NCI-H2227 treated with DMSO at 0.1 percent for 48 hours (cell line): ENCODE measurements at places on chromosomes 13 and 19.

DNA sequence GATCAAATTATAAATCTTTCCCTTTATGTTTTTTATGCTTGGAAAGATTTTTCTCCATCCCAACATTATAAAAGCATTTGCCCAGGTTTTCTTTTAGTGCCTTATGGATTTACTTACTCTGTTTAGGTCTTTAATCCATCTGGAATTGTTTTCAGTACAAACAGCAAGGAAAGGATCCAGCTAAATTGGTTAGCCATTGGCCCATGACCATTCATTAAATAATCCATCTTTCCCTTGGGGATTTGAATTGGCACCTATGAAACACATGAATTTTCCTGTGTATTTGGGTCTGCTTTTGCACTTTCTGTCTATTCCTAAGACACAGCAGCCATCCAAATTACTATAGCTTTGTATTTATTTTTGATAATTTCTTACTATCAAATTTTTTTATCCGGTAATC, 28.8 kb upstream of the SHKBP1 start:
- DNase-seq: no peak

DNA sequence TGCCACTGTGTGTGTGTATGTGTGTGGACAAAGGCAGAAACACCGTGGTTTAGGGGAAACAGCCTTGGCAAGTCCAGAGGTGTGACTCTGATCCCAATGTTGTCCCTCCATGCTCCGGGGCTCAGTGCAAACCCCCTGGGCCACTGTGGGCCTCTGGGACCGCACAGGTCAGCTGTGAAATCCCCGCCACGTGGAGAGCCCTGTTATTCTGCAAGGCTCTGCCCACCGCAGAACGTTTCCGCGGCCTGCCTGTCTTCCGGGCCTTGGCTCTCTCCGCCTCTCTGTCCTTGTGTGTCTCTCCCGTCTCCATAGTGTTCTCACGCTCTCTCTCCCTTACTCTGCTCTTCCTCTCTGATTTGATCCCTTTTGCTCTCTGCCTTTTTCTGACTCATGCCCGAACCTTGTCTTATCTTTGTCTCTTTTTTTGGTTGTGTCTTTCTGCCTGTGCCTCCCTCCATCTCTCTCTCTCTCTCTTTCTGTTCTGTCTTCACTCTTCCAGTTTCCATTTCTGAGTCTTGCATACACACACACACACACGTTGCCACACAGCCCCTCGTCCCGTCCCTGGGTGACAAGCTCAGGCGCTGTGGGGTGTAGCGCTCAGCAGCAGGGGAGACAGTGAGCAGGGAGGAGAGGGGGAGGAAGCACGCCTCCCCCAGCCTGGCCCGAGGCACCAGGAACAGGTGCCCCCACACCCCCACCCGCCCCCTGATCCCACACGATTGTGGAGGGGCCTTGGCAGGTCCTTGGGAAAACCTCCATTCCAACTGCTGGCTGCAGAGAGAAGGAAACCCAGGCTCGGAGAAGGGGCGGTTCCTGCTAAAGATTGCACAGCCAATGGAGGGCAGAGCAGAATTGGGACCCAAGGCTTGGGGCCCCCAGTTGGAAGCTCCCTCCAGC, 3.0 kb downstream of the TTYH1 start:
- DNase-seq: peak; percentile 74

GRCh38 chr13:81048026-81048461, 707.1 kb upstream of the SPRY2 start:
- no peak for DNase-seq

- DNase-seq: no peak
Measured at GRCh38 chr13:114072421-114072820, 60.0 kb downstream of the RASA3 start.

DNA sequence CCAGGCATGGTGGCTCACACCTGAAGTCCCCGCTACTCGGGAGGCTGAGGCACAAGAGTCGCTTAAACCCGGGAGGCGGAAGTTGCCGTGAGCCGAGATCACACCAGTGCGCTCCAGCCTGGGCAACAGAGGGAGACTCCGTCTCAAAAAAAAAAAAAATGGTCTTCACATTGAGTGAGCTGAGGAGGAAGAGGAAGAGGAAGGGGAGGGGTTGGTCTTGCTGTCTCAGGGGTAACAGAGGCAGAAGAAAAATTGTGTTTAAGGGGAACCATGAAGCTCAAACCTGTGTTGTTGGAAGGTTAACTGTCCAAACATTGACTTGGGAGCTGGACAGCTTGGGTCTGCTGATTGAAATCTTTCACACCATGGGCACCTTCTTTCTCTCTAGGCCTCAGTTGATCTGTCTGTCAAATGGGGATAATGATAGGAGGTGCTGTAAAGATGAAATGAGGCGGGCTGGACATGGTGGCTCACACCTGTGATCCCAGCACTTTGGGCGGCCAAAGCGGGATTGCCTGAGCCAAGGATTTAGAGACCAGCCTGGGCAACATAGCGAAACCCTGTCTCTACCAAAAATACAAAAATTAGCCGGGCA, 9.8 kb upstream of the SLC44A2 start:
- no peak for DNase-seq

GRCh38 chr13:99190147-99190985, 10.3 kb upstream of the UBAC2 start:
- no peak for DNase-seq

- DNase-seq: no peak
Measured at GRCh38 chr13:20436505-20436904, 89.2 kb downstream of the CRYL1 start.

DNA sequence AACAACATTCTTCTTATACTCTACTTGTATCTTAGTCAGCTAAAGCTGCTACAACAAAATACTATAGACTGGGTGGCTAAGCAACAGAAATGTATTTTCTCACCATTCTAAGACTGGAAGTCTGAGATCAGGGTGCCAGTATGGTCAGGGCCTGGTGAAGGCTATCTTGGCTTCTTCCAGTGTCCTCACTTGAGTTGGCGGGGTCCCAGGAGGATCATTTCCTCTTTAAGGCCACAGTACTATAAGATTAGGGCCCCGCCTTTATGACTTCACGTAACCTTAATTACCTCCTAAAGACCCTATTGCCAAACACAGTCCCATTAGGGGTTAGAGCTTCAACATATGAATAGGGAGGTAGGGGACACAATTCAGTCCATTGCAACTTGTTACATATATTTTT, 30.7 kb upstream of the DOCK9 start:
- no peak for DNase-seq

- no peak for DNase-seq
Measured at GRCh38 chr19:52748336-52748950, 13.6 kb upstream of the ZNF611 start.

GRCh38 chr19:15293781-15294491, 38.4 kb downstream of the BRD4 start:
- DNase-seq: no peak

DNA sequence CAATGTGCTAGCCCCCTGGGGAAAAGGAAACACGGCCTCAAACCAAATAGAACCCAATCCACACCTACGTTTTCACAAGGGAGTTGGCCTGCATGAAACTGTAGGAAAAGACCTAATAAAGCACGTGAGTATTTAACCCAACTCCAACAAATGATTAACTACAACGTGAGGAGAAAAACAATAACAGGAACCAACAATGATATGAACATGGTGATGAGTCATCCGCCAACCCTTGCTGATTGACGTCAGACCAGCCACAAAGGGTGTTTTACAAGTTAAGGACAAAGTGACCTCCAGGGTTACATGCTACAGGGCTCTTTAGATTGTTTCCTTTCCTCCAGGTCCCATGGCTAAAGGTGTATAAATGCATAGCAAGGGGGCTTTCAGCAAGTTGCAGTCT, 460.5 kb downstream of the COG6 start:
- no peak for DNase-seq

GRCh38 chr13:113152984-113153809, 5.3 kb upstream of the PROZ start:
- DNase-seq: no peak

DNA sequence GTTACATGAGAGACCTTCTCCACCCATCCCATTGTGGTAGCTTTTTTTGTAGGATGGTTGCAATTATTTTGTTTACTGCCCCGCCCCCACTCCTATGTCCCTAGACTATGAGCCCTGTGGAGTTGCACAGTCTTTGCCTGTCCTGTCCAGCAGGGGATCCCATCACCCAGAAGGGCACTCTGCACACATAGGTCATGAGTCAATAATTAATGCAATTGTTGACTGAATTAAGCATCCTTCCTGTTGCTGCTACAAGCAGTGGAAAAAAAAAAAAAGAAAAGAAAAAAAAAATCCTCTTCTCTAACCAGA, 14.2 kb downstream of the C19orf81 start:
- peak; percentile 62 for DNase-seq

DNA sequence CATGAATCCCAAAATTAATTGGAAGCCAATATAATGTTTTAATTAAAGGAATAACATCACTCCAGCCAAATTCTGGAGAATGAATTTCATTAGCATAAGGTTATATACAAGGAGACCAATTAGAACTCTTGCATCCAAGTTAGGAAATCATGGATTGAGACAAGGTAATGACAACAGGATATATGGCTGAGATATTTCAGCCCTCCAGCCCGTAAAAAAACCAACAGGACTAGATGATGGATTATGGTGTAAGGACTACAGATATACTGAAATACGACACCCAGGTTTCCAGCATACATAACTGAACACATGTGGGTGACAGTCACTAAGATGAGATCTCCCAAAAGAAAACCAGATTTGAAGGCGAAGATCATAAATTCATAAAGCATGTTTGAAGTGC, 56.5 kb downstream of the TSC22D1 start:
- DNase-seq: no peak

- DNase-seq: peak; percentile 96
Measured at GRCh38 chr19:33771384-33772101, 25.1 kb upstream of the KCTD15 start.

DNA sequence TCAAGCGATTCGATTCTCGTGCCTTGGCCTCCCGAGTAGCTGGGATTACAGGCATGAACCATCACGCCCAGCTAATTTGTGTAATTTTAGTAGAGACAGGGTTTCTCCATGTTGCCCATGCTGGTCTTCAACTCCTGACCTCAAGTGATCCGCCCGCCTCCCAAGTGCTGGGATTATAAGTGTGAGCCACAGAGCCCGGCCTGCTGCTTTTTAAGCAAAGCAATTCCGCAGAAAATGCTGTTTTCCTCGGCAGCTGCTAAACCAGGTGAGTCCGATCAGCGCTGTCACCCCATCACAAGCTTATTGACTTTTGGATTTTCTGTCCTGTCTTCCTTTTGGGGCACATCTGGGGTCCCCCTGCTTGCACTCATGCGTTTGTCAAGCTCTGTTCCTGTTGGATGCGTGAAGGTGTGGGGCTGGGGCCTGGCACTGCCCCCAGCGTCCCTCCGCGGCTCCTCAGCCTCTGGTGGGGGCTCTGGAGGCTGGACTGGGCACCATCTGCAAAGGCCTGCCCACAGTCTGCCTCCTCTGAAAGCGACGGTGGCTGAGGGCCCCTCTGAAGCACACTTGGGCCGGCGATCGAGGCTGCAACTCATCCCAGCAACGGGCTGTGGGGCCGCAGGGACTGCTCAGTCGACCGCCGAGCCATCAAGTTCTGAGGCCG, 25.7 kb downstream of the CEBPG start:
- no peak for DNase-seq

- no peak for DNase-seq
Measured at GRCh38 chr13:99926014-99926731, 45.4 kb downstream of the ZIC5 start.

- DNase-seq: no peak
Measured at GRCh38 chr13:29961036-29961670, 110.7 kb upstream of the UBL3 start.

DNA sequence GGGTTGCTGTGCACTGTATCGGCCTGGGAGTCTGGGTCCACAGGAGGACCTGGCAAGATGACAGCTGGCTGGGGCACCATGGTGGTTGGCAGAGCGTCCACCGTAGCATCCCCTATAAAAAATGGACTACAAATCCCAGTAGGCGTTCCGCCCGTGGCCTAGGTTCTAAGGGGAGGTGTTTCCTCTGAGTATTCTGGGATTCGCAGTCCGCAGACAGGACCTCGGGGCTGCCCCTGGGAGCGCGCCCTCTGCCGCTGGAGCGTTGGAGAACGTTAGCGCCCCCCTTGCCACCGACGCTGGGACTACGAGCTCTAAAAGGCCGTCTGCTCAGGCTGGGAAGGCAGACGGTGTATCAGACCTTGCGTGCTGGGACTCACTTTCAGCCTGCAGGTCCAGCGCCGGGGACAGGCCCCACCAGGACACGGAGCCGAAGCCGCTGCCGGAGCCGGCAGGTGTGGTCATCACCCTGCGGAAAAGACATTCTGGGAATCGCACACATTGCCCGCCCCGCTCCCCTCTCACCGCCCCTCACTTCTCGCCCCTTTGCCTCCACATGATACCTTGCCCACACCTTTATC, 372 bp downstream of the DNAAF3 start:
- DNase-seq: peak; percentile 98

GRCh38 chr13:94362411-94362909, 117.0 kb downstream of the DCT start:
- peak; percentile 89 for DNase-seq

DNA sequence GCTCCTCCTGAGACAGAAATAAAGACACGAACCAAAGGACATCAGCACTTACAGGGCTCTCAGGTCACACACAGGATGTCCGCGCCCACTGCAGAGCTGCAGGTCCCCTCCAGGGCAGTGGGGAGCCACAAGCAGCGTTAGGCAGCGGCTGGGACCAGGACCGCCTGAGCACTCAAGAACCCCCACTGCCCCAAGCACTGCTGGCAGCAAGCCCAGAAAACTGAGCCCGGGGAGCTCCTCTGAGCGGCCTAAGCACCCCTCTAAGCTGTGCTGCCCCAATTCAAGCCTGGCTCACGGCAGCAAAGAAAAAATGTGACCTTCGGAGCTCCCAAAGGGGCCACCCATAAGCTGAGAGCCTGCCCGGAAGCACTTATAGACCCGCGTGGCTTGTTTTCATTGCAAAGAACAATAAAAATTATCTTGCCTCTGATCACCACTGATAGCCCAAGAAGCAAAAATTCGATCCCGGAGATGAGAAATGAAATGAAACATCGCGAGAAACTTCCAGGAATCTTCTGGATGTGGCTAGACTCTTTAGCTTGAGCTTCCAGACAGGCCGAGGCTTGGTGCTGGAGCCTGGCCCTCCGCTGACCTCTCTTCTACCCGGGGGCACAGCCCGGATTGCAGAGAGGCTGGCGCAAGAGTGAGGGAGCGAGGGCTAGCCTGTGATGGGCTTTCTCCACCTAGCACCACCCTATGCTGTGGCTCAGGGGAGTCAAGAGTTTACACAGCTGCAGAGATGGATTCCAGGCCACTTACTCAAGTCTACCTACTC, 6.3 kb downstream of the DPP9 start:
- no peak for DNase-seq

- no peak for DNase-seq
Measured at GRCh38 chr13:108332791-108333190, 63.3 kb downstream of the TNFSF13B start.

- no peak for DNase-seq
Measured at GRCh38 chr13:30846311-30846710, 59.8 kb upstream of the MEDAG start.

DNA sequence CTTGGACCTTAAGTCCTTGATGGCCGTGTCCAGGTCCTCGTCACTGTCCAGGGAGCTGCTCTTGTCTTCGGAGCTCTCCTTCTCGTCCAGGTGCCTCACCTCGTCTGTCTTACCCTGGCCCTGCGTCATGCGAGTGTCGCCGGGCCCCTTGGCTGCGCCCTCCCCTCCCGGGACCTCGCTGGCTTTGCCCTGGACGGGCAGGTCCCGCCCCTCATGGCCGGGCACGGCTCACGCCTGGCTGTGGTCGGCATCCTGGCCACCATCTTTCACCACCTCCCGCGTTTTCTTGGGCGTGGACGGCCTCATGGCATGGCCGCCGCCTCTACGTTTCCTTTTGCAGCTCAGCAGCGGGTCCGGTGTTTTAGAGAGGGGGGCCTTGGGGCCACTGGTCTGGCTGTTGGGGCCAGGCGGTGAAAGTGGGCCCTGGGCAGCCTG, 14.8 kb downstream of the RB1 start:
- DNase-seq: no peak

GRCh38 chr19:38551450-38551813, 66.3 kb downstream of the MAP4K1 start:
- no peak for DNase-seq
